ENCODE measurements at places on chromosomes 2 and 18.

GRCh38 chr2:100581277-100581612 lies 18.5 kb downstream of the PDCL3 start:
- DNase-seq: no peak

GRCh38 chr18:9474108-9474982 lies 968 bp upstream of the RALBP1 start:
- DNase-seq: peak; percentile 79

DNA sequence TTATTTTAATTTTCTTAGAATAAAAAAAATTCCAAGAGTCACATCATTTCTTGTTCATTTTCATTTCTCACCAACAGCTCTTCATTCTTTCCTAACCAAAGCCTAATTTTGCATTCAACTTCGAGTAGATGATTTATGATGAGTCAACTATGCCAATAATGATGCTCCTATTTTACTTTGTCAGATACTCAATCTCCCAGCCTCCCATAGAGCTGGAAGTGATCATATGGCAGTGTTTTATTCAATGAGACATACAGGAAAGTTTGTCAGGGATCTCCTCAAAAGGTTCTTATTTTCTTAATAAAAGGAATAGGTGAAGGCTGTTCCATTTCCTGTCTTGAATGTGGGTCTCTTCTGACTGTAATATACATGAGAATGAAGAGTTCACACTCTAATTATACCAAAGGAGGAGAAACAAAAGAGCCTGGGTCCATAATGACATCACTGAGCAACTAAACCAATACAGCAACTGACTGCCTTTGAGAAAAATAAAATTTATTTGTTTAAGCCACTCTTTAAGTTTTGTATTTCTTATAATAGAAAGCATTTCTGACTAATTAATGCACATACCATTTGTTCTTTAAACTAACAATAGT lies 231.2 kb upstream of the CYP26B1 start:
- DNase-seq: no peak

GRCh38 chr2:54983345-54984220 lies 66.7 kb downstream of the RTN4 start:
- DNase-seq: no peak

- DNase-seq: no peak
Observed at GRCh38 chr18:56836173-56836572, 185.0 kb downstream of the WDR7 start.

GRCh38 chr2:165141601-165142354 lies 62.1 kb downstream of the SCN3A start:
- no peak for DNase-seq

DNA sequence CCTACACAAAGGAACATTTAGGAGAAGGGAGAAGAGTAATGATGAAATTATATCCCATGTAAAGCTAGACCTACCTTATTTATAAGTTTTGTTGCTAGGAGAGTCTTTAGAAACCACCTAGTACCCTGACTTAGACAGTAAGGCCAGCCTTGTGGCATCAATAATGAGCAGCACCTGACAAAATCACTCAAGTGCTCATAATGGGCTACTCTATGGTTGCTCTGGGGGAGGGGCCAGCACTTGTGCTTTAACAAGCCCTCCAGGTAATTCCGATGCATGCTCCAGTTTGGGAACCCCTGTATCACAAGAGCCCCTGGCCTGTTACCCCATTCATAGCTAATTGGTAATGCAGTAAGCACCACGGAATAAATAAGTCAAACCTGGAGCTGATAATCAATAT lies 102.9 kb upstream of the ALK start:
- no peak for DNase-seq

GRCh38 chr2:191263050-191263449 lies 17.8 kb downstream of the MYO1B start:
- no peak for DNase-seq

DNA sequence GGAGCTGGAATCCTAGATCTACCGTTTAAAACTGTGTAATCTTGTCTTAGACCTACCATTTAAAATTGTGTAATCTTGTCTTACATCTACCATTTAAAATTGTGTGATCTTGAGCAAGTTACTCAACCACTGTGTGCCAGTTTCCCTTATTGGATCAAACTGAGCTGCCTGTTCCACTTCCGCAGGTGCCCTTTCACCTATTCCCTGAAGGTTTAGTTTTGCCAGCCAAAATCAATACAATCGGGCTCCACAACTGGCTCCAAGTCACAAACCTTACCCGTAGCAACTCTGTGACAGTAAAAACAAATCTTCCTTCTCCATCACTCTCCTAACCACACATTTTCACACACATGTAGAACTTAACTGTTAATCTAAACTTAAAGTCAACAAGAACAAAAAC lies 20.1 kb downstream of the DOCK10 start:
- no peak for DNase-seq

DNA sequence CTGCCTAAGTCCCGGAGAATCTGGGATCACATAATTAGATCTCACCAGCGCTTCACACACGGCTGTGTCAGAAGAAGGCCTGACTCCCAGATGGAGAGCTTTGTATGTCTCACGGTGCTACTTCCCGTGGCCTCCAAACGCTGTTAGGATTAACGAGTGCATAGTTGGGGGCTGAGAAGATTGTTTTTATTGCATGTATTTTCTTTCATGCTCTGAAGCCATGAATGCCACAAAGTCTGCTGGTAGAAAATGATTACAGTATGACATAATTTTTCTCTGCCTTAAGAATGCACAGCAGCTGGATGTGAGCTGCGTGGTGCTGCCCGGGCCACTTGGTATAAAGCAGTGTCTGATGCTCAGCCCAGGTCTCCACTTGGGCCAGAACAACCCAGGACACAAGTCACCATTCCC lies 166.5 kb downstream of the SEPTIN10 start:
- DNase-seq: peak; percentile 88

Data from fibroblast of gingiva (primary cell).